Stimulated activated CD8-positive, alpha-beta memory T cell treated with anti-CD3 and anti-CD28 coated beads, Interleukin-4, amount 100 ng/mL, for 4 hours (primary cell): ENCODE measurements at places on chromosomes 1 and 21.

GRCh38 chr1:62601457-62601856 is 4.1 kb downstream of the ANGPTL3 start:
- no peak for DNase-seq

DNA sequence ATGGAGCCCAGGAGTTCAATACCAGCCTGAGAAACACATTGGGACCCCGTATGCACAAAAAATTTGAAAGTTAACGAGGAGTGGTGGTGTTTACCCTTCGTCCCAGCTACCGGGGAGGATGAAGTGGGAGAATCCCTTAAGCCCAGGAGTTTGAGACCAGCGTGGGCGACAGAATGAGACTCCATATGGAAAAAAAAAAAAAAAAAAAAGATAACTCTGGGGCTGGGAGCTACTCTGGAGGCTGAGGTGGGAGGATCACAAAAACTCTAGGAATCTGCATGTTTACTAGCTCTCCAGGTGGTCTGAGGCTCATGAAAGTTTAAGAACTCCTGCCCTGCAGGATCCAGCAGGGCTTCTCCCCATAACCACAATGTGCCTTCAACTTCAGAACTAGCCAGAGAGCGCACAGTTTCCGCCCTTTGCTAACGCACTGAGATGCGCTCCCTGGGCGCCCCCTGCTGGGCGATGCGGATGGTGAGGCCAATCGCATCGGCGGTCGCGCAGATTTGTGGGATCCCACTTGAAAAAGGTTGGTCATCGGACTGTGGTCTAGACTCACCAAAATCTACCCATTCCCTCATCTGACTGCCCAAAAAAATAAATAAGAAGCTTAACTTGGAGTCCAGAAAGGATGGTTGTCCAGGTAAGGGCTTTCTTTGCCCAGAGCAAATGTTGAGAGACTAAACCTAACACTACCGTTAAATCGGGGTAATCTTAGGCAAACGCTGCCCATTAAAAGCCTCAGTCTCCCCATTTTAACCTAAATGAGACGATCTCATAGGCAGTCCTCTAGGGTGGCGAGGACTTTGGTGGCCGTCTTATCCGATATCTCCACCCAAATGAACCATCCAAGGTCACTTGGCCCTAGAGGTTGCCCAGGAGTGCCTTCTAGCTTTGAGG is 8.8 kb downstream of the ZNF683 start:
- peak; percentile 66 for DNase-seq

DNA sequence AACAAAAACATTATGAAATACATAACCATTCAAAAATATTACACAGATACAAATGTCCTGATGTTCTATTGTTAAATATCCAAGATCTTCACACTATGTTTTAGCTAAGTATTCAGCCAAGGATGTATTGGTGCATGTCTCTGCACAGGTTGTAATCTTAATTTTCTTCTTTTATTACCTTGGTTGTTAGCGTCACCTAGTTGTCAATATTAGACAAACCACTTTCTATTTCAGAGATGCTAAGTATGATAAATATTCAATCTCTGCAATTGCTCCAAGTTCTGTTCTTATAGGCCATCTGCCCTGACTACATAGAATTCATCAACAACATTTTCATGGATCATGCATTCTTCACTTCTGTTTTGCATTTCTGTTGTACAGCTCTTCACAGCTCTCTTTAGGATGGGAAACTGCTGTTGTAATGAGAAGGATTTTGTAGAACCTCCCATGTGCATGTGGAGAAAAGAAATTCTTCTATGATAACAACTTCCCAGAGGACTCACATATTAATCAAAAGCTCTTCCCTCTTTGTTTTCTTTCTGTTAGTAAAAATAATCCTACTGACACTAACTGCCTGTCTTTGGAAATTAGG is 380.1 kb downstream of the NUF2 start:
- no peak for DNase-seq

DNA sequence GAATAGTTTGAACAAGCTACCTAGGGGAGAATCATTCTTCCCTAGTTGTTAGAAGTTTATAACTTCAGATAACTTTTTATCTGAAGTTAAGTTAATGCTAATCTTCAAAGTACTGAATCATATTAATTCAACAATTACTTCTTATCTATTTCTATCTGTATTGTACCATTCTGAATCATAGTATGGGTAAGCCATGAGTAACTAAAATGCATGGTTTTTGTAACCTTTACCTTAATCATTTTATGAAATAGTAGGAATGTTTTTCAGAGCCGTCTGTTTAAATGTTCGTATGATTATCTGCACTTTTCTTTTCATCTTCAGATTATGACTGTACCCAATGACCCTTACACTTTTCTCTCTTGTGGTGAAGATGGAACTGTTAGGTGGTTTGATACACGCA is 50.3 kb upstream of the MPC2 start:
- no peak for DNase-seq

DNA sequence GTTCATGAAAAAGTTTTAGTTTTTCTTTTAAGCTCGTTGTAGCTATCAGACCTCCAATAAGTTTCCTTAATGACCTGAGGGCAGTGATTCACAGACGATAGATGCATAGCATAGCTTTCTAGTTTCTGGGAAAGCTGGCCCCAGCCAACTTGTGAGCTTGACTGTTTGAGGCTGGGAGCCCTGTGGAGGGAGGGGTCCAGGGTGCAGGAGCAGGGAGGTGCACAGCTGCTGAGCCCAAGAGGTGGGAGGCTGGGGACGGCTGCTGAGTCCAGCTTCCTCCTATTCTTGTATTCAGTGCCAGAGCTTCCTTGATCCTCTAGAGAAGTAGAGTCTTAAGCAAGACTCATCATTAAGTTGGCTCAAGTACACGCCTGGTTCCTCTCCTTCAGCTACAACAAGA is 11.0 kb upstream of the AVPR1B start:
- DNase-seq, result no peak

DNA sequence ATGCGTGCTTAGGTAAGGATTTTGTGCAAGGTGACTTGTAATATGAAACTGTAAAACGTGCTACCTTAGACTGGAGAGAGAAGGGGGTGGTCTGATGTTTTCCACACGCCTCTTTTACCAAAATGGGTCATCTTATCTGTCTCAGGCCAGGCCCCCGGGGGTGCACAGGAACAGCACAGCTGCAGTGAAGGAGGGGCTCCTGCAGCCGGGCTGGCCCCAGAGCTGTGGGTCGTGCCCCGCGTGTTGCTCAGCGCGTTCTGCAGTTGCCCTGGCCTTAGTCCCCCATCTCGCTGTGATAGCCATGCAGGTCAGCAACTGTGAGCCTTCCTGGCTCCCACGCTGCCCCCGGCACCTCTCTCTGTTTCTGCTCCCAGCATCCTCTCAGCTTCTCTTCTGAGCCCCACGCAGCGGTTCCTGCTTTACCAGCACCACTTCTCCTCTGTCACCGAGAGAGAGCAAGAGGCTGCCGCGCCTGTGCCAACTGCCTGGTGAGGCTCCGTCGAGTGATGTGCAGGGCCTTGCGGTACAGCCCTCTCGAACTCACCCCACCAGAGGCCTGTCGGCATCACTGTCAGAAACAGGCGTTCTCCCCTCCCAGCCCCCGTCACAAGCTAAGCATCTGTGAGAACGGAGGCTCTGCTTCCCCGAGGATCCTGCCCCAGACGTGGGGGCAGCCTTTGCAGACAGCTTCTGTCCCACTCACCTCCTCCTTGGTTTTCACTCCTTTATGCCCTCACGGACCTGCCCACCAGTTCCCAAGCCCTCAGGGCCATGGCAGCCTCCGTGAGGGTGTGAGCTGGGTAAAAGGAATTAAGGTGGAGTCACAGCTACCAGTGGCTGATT is 73.3 kb downstream of the ADARB1 start:
- DNase-seq, result no peak

DNA sequence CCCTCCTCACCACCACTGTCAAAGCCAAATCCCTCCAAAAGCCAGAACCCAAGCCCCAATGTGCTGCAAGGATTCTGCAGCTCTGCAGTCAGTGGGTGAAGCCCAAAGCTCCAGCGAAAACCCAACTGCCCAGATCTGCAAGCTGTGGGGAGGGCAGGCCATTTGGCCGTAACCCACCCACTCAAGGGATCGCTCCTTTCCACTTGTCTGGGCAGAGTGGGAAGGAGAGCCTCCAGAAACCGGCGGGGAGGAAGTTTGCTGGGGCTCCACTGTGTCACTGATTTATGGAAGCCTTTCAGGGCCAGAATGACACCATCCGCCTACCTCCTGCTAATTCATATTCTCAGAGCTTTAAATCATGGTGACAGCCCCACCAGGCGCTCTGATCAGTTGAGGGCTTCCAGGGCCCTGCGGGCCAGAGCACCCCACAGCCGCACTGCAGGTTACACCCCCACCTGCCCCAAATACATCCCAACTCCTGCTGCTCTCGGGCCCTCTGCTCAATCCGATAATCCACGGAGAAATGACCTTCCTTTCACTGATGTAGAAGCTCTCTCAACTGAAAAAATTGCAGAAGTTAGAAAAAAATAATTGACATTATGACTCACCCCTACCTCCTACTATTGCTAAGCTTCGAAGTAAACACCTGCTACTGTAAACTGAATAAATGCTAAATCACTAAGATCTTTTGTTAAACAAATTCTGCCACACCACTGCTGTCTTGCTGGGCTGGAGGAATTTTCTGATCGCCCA is 40.6 kb upstream of the RAB4A start:
- no peak for DNase-seq
